NCI-H1417 treated with DMSO at 0.1 percent for 48 hours (cell line): ENCODE measurements at places on chromosomes 11 and 22.

GRCh38 chr11:60942970-60943565 is 8.9 kb downstream of the SLC15A3 start:
- no peak for DNase-seq

GRCh38 chr22:39624501-39624821 is 53.9 kb downstream of the CACNA1I start:
- DNase-seq = no peak

DNA sequence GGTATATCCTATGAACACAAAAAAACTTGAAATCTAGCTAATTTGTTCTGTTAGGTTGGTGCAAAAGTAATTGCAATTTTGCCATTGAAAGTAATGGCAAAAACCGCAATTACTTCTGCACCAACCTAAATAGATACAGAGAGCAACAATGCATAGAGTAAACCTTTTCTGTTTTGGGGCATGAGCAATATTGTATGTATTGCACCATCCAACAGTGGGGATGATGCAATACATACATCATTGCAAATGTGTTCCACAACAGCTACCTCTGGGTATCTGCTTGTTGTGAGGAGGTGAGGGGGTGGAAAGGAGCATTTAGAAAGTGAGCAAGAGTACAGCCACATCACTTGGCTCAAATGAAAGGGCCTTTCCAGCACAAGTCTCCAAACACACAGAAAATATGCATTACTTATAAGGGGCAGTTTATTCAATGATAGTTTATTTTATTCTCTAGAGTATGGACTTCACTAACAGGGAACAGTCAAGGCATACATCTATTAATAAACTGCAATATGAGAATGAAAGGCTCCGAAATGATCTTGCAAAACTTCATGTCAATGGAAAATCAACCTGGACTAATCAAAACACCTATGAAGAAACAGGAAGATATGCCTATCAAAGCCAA is 77.3 kb downstream of the DEUP1 start:
- DNase-seq = no peak

- DNase-seq = no peak
Measured at GRCh38 chr22:42114721-42115120, 15.9 kb downstream of the CYP2D6 start.

DNA sequence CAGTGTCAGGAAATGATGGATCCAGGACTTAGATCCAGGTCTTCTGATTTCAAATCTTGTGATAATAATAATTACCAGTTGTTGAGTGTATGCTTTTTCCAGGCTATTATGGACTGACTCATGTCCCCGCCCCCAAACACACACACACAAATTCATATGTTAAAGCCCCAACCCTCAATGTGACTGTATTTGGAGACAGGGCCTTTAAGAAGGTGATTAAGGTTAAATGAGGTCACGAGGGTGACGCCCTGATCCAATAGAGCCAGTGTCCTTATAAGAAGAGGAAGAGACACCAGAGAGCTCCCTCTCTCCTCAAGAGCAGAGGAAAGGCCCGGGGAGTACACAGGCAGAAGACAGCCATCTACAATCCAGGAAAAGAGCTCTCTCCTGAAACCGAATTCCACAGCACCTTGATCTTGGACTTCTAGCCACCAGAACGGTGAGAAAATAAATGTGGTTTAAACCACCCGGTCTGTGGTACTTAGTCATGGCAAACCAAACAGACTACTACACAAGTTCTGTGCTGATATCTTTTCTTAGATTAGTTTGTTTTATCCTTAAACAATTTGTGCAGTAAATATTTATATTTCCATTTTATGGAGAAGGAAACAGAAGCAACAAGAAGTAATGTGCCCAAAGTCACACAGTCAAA is 8.2 kb downstream of the TMPRSS5 start:
- no peak for DNase-seq

GRCh38 chr11:3934658-3935057 is 79.2 kb downstream of the STIM1 start:
- no peak for DNase-seq
